ENCODE measurements at places on chromosomes 4 and X. TPM values are rescaled to one million over a fixed set of nuclear protein-coding genes. Genes with fewer than 3 reads are reported as not detected.

DNA sequence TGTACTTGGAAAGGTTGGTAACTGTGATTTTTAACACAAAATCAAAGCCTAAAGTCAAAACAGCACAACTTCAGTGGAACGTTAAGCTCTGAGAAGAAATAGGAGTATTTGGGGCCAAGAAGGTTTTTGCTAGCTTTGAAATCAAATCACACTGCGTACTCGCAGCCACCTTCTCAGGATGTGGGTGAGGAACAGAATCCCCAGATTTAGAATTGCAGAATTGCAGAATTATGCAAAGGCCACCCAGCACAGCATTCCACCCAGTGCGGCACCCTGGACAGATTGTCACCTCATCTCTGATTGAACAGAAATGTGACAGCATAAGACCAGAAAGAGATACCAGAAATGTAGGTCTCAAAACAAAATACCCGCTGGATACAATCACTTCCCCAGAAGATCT is 181.1 kb downstream of the DHX15 start:
- H3K36me3 ChIP-seq, result no peaks in the 10 kb centered on the region
- no peaks in the 10 kb centered on the region for H3K4me1 ChIP-seq
- no peak overlapping the region for H3K27ac ChIP-seq
- H3K27me3 ChIP-seq, result no peaks in the 10 kb centered on the region
- H3K4me3 ChIP-seq, result no peak overlapping the region

USP46 gene
- total RNA-seq, result 23.3 TPM

DNA sequence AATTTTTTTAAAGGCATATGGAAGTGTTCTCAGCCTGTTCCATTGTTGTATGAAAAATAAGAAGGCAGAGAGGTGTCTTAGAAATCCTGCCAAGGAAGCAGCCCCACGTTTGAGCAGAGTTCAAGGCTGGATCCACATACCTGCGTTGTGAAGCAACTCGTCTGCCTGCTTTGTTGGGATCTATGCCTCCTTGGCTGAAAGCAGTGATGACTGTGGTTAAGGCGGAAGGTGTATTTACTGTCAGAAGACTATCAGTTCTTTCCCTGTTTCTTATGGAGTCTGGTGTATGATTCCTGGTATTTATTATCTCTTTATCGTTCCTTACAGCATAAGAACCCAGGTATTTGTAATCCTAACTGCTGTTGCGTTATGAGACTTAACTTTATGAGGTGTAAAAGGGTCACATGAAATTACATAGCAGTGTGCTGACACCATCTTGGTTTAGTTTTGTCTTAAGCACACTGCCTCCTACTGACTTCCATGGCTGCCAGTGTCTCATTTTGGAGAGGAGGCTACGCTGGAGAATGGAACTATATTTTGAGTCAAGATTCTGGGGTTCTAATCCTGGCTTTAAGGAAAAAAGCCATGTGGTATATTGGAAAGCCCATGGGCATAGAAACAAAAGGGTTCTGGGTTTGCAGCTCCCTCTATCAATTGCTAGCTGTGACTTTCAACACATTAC is 3.1 kb upstream of the MSMO1 start:
- H3K27me3 ChIP-seq, result no peaks in the 10 kb centered on the region
- no peak overlapping the region for H3K27ac ChIP-seq
- no peak for DNase-seq

OPHN1 gene
- 6.2 TPM for total RNA-seq

DNA sequence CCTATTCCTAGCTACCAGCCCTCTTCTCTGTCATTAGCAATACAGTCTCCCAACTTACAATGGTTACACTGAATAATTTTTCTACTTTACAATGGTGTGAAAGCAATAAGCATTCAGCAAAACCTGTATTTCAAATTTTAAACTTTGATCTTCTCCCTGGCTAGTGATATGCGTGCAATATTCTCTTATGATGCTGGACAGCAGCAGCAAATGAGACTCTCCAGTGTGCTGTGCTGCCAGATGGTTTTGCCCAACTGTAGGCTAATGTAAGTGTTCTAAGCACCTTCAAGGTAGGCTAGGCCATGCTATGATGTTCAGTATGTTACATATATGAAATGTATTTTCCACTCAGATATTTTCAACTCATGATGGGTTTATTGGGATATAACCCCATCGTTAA is 5.9 kb upstream of the GAR1 start:
- no peaks in the 10 kb centered on the region for H3K4me1 ChIP-seq
- H3K36me3 ChIP-seq, result no peaks in the 10 kb centered on the region

SH3BGRL gene
- 65.7 TPM for total RNA-seq

DNA sequence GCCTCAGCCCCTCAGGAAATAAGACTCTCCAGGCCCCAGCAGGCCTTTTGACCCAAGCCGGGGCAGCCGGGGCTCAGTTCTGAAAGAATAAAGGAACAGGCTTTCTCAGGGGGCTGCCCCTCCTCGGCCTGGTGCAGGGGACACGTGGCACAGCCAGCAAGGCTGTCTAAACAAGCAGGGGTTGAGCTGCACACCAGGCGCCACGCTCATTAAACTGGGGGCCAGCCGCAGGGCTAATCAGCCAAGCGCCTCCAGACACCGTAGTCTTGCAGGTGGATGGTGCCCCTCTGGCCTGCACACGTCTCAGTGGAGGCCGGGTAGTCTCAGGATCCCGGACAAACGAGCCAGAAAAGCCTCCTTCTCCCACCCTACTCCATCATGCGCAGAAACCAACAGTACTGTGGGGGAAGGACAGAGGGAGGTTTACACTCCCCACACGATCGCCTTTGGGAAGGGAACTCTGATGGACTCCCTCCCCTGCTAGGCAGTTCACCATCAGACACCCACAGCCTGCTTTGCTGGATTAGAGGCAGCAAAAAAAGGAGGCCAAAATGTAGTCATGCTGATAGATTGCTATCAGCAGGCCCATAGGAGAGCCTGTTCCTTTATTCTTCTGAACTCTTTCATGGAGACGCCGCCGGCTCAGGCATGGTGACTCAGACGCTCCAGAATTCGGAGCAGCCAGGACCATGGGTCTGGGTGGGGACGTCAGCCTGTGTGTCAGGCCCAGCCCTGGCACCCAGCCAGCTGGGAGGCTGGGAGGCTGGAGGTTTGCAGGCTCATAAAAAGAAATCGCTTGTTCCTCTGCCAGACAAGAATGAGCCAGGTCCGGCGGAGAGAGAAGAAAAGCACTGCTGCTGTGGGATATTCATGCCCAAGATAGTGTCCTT is 342.4 kb downstream of the BCOR start:
- no peak overlapping the region for H3K4me3 ChIP-seq
- peak; percentile 92 for DNase-seq
- H3K27me3 ChIP-seq, result no peaks in the 10 kb centered on the region
- H3K36me3 ChIP-seq, result no peaks in the 10 kb centered on the region
- H3K4me1 ChIP-seq, result peaks cover 64% of the 10 kb centered on the region

PDE5A gene
- total RNA-seq, result 2.3 TPM

DNA sequence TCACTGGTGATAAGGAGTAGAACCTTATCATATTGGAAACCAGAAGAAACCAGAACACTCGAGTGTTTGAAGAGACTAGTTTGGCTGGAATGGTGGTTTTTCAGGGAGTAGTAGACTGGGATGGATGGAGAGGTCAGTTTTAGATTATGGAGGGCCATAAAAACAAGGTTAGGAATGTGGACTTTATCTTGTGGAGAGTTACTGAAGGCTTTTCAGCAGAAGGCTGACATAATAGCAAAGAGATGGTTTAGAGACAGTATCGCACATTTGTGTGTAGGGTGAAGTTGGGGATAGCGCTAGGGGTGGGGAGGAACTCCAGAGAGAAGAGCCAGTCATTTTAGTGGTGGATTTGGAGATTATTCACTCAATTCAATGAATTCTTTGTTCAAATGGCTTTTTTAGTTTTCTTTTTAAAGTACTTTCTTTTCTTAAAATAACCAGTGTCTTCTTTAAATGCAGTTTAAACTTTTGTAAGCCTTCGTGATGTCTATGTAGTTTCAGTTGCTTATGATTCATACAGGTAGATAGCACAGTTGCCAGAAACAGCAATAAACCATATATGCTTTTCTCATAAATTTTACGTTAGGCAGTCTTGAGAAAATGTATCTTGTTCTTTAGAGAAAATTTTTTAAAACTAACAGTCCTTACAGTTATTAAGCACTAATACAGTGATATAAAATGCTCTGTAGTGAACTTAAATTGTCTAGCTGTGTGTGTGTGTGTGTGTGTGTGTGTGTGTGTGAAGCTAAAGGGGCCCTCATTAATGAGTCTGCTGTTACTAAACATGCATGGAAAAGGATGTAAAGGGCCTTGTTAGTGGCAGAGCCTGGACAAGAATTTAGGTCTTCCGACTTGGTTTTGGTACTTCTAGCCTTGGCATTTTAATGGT is 3.8 kb downstream of the ARHGAP10 start:
- H3K27me3 ChIP-seq, result no peaks in the 10 kb centered on the region
- DNase-seq, result peak; percentile 12
- peaks cover 42% of the 10 kb centered on the region for H3K4me1 ChIP-seq
- no peak overlapping the region for H3K4me3 ChIP-seq
- H3K27ac ChIP-seq, result peak overlapping the region; percentile 80

POU4F2 gene
- total RNA-seq, result not detected

DNA sequence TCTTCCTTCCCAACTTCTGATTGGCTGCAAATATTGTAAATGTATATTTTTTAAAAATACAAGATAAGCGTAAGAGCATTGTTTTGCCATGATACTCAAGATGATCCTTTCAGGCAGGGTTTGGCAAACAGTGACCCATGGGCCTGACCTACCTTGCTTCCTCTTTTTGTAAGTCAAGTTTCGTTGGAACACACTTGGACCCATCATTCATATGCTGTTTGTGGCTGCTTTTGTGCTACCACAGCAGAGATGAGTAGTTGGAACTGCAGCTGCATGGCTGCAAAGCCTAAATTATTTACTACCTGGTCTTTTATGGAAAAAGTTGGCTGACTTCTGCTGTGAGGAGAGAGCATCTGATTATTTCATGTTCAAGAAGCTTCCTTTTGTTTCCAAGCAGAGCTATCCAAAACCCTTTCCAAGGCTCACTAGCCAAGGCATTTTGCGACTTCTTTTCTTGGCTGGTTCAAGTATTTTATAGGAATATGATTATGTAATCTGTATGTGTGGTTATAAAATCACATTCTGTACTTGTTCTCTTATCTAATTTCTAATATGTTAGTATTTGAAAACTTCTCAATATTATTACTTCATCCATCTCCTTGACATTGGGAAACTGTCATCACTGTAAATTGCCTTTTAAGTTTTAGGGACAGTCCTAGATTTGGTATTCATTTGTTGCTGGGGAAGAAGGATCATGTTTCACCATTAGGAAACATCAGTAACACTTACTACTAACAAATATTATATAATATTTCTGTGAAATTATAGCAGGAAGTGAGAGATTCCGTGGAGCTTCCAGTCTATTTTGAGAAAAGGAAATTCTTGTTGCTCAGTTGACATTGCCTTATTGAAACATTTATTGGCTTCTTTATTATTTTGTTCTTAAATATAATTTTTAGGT is 109.2 kb downstream of the ARHGAP10 start:
- DNase-seq, result peak; percentile 27
- H3K27ac ChIP-seq, result no peak overlapping the region
- no peak overlapping the region for H3K4me3 ChIP-seq
- no peaks in the 10 kb centered on the region for H3K27me3 ChIP-seq
- no peaks in the 10 kb centered on the region for H3K36me3 ChIP-seq

- H3K27me3 ChIP-seq, result no peaks in the 10 kb centered on the region
- no peak overlapping the region for H3K27ac ChIP-seq
- no peaks in the 10 kb centered on the region for H3K36me3 ChIP-seq
- H3K4me1 ChIP-seq, result no peaks in the 10 kb centered on the region
These were observed 81.6 kb upstream of the MID1 start for GRCh38 chrX:10702031-10702430.

DNA sequence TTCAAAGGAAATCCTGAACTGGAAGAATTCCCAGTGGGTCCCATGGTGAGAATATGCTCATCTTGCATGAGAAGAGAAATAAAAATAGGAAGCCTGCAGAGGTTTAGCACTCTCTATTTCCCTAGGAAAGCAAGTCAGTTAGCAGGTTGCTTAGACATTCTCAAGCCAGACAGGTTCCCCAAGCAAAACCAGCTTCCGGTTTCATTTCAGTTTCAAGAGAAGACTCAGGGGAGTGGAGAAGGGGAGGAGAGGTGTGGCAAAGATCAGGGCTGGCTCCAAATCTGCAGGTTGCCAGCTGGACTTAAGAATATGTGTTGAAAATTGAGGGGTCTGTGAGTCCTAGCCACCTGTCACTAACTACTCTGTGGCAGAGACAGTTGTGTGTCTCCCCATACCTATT is 107.5 kb downstream of the CLNK start:
- no peaks in the 10 kb centered on the region for H3K36me3 ChIP-seq
- no peak overlapping the region for H3K4me3 ChIP-seq
- H3K27ac ChIP-seq, result no peak overlapping the region
- no peak for DNase-seq
- H3K27me3 ChIP-seq, result peaks cover 1% of the 10 kb centered on the region
- no peaks in the 10 kb centered on the region for H3K4me1 ChIP-seq

SPATA18 gene
- total RNA-seq, result 4.6 TPM

DNA sequence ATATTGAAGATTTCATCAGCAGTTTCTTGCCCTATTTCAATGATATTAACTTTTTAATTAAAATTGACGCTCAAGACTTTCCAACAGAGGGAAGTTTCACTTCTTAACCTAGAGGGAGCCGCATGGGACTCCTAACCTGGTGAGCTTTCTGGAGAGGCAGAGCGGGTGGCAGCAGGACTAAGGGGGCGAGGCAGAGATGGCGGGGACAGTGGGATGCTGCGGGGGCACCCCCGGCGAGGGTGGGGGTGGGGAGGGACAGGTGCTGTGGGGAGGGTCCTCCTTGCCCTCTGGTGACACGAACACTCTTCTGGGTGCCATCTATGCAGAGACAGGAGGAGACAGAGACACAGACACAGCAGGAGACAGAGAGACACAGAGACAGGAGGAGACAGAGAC is 104.4 kb downstream of the ADRA2C start:
- H3K4me3 ChIP-seq, result no peak overlapping the region
- DNase-seq, result no peak
- no peaks in the 10 kb centered on the region for H3K4me1 ChIP-seq

HMX1 gene
- total RNA-seq, result not detected

- no peak overlapping the region for H3K27ac ChIP-seq
- no peaks in the 10 kb centered on the region for H3K27me3 ChIP-seq
- no peaks in the 10 kb centered on the region for H3K36me3 ChIP-seq
- no peak for DNase-seq
These were observed 250.1 kb upstream of the SMIM31 start for GRCh38 chr4:164503874-164504273.

- DNase-seq, result no peak
- peaks cover 10% of the 10 kb centered on the region for H3K27me3 ChIP-seq
- H3K36me3 ChIP-seq, result no peaks in the 10 kb centered on the region
These were observed 42.6 kb downstream of the C4orf51 start for GRCh38 chr4:145722561-145722960.

All from endothelial cell of umbilical vein (primary cell).